HS-27A (cell line): ENCODE measurements at places on chromosomes 2 and 18.

DNA sequence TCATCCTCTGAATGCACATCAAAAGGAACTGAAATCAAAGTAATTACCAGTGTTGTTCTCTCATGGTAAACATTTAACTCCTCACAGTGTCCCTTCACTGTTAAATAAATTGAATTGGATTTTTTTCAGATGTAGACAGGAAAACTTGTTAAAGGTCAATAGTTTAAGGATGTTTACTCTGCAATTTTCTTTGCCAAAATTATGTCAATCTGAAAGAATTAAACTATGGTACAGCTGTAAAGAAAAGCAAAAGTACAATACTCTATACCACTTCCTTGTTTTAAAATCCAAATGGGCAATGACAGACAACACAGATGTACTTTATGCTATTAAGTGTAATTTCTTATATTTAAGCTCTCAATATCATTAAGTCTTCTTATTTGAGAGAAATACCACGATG lies 153.2 kb downstream of the WDPCP start:
- DNase-seq = no peak

GRCh38 chr2:218851286-218851685 lies 8.3 kb upstream of the WNT6 start:
- DNase-seq = no peak

- DNase-seq = no peak
Observed at GRCh38 chr2:40419364-40419762, 32.5 kb downstream of the SLC8A1 start.

DNA sequence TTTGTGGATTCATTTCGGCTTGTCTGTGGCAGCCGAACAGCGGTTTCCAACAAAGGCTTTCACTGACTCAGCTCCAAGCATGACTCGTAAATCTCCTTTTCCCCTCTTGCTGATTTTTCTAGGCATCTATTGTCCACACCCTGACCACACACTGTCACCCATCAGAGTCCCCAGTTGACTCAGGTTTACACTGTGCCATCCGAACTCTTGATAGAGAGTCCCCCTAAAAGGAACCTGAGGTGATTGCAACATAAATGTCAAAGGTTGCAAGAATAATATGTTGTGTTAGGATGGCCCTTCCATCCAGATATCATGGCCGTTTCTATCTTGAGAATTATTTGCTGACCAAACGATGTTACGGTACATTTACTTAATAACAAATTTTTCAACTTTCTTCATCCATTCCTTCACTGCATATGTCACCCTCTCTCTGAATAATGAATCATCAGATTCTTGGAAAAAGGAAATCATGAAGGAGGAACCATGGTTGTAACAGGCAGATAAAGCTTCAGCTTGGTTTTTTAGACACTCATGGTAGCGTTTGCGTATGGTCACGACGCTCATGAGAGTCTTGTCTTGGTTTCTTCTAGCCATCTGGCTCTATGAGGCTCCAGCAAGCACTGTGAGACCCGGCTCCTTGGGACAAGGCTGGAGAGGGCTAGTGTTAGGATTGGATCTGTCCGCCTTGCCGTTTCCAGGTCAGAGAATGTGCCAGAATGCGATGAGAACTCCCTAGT lies 72.1 kb downstream of the NPAS2 start:
- no peak for DNase-seq

- no peak for DNase-seq
Observed at GRCh38 chr2:142874293-142874814, 3.1 kb upstream of the KYNU start.

DNA sequence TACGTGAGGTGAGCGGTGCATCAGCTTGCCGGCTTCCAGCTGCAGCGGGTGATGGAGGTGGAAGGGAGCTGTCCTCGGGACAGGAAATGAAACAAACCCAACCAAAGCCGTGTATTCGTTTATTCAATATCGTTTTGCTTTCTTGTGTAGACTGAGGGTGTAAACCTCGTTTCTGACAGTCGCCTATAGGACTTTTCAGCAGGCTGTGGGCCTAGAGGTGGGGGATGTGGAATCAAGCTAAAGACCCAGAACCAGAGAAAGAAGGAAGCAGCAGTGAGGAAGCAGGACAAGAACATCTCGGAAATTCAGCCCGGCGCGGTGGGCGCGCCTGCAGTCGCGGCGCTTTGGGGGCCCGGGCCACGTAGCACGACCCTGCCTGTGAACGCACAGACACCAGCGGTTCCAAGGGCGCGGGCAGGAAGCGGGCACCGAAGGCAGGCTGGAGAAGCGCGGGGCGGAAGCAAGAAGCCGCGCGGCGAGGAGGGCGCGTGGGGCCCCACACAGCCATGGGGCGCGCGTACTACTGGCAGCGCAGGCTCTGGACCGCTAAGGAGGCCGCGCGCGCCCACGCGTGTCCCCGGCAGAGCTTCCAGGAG lies 755 bp upstream of the ATP9B start:
- no peak for DNase-seq

DNA sequence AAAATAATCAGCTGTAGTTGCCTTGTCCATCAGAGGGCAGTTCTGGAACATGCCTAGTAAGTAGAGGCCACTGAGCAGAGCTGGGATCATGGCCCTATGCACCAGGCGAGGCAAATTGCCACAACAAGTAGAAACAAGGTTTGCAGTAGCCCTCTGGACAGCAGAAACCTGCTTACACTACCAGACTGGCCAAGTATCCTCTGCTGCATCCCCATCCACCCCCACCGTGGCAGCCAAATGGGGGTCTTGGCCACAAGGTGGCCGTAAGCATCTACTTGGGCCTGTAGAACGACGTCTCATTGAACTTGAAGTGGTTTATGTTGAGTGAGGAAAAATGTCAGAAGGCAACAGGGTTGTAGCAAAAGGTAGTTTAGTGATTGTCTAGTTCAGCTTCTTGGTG lies 241.2 kb downstream of the ALPK2 start:
- no peak for DNase-seq

DNA sequence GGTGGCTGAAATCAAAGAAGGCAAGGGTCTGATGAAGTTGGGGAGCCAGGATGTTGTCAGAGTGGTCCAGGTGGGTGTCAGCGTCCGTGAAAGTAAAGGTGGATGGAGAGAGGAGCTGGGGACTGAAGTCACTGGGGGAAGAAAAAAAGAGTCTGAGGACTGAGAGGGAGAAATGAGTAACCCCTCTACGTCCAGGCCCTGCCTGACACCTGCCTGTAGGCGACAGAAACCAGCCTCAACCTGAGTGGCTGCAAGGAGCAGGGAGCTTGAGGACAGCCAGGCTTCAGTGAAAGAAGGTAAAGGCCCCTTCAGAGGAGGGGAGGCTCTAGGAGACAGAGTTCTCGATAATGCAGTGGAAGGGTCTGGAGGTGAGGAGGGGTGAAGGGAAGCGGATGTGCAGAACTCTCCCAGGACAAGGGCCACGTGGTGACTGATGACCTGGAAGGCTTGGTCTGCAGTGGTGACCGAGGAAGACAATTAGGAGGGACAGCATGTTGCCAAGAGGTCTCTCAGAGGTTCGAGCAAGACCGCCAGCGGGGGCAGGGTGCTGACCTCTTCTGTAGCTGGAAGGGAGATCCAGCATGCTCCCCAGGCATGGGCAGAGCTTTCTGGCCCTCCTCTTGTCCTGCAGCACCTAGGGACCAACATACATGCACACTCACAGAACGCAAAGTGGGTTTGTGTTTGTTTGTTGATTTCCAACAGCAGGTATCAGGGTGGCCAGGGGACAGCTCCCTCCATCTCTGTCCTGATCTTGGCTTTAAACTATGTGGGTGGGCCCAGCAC lies 86.6 kb upstream of the TMEM247 start:
- DNase-seq = no peak

DNA sequence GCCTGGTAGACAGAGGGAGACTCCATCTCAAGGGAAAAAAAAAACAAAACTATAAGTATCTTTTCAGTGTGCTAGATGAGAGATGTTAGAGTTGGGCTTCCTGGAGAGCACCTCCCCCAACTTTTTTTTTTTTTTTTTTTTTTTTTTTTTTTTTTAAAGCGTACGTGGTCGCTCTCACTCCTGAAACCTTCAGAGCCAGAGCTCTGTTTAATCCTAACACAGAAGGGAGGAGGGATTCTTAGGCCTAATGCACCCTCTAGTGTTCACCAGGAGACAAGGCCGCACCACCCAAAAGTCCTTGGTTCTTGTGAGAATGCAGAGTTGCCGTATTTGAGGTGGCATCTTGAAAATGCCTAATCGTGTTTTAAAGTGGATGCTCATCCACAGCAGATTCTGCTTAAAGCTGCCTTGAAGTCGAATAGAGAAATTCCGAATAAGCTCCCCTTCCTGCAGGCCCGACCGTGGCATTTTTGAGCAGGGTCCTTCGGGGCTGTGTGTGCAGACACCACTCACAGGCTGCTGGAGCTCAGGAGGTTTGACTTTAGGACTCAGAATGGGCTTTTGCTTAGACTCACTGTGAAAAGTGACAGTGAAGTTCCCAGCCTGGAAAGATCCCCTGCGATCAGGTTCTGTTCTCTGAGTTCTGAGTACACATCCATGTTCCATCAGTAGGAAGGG lies 252.6 kb downstream of the AGAP1 start:
- peak; percentile 1 for DNase-seq

DNA sequence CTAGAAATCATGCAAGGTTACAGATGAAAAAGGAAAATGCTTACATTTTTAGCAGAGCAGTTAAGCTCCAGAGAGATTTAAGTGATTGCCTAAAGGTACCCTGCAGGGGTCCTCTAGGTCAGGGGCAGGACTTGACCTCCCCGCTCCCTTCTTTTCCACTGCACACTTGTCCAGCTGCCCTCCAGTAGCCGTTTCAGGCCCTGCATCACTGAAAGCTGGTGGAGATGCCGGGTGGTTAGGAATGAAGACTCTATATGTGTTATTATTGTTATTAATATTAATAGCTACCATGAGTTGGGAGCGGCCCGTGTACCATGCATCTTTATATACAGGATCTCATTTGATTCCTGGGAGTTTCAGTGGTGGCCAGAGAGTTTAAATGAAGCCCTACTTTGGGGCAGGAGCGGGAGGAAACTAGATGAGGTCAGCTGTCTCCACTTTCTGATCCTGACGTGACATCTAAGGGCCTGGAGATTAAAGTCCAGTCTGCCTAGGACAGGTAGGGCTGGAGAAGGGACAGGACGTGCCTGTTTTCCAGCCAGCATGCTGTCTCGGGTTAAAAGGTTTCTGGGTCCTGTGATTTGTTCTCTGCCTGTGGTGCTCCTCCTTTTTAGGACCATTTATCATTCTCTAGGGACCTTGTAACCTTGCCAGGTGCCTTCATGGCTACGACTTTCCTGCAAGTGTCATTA lies 2.1 kb downstream of the TMEM37 start:
- no peak for DNase-seq

- no peak for DNase-seq
Observed at GRCh38 chr2:36174920-36175319, 180.7 kb upstream of the CRIM1 start.

DNA sequence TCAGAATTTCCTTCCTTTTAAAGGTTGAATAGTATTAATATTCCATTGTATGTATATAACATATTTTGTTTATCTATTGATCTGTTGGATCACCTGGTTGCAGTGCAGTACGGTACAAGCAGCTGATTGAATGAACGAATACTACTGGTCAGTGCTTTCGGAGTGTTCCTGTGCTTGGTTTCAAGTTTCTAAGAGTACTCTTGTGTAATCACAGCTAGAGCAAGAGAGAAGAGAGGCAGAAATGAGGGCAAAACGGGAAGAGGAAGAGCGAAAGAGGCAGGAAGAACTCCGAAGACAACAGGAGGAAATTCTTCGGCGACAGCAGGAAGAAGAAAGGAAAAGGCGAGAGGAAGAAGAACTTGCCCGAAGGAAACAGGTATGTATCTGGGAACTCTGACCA lies 40.3 kb upstream of the KCNJ13 start:
- no peak for DNase-seq

DNA sequence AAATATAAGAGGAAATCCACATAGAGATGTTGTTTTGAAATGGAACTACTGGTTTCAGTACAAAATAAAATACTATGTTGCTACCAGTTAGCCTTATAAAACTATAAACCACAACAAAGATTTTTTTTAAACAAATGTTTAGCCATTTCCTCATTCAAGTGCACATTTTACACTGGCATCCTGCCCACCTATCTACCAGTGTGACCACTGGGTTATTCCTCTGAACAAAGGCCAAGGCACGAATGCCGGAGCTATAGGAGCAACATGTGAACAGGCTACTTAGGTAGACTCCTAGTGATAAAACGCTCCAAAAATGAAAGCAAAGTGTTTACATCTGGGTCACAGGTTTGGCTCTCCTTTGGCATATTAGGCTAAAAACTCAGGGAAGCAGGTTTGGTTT lies 31.8 kb upstream of the SULT1C4 start:
- no peak for DNase-seq

DNA sequence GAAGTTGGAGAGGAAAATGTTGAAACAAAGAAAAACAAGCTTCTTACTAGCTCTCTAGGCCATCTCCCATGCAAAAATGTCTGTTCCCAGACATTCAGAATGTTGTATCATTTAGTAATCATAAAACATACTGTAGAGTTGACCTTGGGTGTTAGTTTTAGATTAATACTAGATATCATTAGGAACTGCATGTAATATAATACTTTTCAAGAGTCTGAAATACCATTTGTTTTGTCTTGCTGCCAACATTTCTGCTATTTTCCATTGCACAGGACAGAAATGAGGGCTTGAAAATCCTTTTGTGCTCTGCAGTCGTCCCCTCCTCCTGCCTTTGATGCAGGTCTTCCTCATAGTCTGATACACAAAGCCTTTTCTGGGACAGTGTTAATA lies 89.5 kb upstream of the RBMS1 start:
- peak; percentile 33 for DNase-seq

- DNase-seq = no peak
Observed at GRCh38 chr2:186457908-186458307, 28.2 kb upstream of the ZC3H15 start.

GRCh38 chr2:107806901-107807300 lies 19.8 kb upstream of the RGPD4 start:
- DNase-seq = no peak
